Skin of body (tissue), 3 donors: ENCODE measurements at places on chromosomes 4 and X.
A peak's percentile ranks its signal among the peaks of the same experiment; 100 is the strongest.

DNA sequence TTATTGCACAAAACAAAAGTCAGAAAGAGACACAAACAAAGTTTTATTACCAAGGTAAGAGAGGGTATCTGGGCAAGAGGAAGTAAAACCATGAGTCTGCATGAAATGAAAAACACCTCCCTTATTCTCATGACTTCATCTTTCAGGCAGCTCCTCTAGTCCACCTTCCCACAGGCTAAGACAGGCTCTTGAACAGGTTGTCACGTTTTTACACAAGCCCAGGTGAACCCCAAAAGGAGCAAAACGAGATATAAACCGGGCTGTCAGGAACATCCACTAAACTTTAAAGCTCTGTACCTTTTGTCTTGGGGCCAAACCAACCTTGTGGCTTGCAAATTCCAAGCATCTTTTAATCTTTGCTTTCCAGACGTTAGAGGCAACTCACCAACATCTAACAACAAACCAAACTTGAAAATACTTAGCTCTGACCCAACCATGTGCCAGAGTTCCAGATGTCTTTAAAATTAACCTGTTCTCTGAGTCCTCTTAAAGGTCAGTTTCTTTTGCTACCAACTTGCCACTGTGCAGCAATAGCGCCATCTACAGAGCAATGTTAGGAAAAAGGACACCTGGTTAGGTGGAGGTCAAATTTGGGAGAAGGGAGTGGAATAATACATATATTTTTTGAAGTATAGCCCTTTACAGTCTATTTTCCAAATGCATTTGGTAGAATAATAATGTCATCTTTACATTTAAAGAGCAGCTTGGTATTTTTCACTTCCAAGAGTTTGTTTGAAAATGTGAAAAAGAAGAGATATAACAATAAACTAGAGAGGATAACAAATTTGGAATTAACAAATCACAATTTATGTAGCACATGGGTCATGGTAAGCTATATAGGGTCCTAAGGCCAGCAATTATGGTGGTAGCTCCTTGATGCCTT is 73.1 kb downstream of the QRFPR start:
- DNase-seq, result no peak

DNA sequence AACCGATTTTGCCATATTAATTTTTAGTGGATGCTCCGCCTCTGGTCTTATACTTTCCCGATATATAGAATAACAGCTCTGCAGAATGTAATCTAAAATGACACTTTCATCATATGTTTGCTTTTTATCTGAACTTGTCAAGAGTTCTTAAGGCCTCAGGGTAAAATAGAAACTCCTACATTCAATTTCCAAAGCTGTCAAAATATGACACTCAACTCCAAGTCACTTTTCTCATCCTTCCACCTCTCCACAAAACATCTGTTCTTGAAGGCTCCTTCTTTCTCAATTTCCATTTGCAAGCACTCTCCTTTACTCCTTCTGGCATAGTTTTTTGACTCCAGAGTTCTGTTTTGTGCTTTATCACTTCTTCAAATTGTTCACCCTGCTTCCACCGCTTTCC is 242.2 kb downstream of the PDGFC start:
- DNase-seq, result no peak

DNA sequence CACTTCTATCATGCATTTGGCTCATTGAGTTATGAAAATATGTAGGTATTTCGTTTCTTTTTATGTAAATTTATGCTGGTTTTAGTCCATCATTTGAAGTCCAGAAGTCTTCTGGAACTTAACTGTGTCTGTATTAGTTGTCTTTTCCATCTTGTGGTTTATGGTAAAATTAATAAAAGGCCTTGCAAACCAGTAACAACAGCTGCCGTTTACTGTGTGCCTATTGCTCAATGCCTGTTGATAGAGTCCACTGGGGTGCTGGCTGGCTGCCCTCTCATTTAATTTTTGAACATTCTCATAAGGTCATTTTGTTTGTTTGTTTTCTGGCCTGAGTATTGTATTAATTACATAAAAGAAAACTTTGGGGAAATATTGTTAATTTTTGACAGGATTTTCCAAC is 98.0 kb downstream of the NAA11 start:
- DNase-seq, result no peak

DNA sequence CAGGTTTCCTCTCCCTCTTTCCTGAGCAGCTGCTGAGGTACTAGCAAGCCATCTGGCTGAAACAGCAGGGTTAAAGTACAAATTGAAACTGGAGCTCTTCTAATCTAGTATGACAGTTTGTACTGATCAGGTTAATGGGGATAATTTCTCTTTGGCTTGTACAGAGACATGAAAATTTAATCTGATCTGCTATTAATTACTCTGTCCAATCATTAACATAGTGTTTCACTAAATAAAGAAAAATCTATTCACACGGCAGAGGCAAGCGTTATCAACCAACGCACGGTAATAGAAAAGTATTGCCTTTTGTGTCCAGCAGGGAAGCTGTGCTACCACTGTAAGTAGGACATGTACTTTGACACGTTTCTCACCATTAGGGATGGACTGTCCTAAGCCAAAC is 71.1 kb downstream of the IGSF1 start:
- DNase-seq, result no peak

DNA sequence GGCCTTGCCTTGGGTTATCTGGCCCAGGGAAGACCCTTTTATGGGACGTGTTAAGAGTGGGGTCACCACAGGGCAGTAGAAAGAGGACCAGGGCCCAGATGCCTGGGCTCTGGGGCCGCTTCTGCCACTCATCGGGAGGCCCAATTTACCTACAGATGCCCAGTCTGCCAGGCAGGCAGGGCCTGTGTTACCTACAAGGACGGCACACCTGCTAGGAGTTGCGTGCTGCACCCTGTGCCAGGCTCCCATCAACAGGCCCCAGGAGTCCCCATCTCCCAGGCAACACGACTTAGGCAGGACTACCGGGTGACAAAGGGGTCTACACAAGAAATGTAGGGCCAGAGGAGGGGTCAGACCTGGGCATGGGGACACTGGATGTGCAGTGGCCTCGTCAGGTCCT is 34.6 kb downstream of the WDR1 start:
- no peak for DNase-seq

DNA sequence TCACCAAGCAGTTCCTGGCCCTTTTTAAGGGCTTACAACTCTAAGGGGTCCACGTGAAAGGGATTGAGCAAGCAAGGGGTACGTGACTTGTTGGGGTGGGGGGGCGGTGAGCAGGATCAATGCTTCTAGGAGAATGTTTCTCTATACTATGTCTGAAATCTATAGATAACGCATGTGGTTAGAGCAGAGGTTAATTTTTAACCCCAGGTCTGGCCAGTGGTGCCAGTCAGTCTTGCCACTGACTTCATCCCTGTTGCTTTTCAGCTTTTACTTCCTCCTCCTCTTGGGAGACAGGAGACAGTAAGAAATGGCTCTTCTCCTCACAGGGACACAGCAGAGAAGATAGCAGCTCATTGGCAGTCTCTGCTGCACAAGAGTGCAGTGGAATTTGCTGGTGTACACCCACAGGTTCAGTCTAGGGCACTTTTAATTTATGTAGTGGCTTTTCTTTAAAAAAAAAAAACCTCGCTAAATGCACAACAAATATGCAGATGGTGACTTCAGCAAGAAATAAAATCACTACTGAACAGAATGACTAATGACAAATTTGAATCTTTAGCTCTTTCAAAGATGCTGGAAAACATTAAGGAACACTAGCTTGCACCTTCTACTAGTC is 190.5 kb downstream of the CCNG2 start:
- DNase-seq, result no peak

- DNase-seq, result no peak
Measured at GRCh38 chr4:2924286-2924685, 38.9 kb downstream of the NOP14 start.

DNA sequence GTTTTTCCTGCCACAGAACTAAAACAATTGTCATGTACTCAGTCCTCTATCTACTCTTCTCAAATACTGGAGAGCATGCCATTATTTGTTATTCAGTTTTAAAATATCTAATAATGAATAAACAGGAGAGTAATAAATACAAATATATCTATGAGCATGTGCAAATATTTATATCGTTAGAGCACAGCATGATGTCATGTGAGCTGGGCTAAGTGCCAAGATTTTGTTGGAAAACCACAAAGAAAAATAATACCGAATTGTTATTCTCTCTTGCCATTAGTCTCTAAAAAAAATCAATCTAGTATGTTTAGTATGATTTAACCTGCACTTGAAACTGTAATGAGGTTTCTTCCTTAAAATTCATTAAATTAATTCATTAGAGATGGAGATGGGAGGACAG is 97.3 kb downstream of the DDX60 start:
- DNase-seq, result peak; percentile 25

DNA sequence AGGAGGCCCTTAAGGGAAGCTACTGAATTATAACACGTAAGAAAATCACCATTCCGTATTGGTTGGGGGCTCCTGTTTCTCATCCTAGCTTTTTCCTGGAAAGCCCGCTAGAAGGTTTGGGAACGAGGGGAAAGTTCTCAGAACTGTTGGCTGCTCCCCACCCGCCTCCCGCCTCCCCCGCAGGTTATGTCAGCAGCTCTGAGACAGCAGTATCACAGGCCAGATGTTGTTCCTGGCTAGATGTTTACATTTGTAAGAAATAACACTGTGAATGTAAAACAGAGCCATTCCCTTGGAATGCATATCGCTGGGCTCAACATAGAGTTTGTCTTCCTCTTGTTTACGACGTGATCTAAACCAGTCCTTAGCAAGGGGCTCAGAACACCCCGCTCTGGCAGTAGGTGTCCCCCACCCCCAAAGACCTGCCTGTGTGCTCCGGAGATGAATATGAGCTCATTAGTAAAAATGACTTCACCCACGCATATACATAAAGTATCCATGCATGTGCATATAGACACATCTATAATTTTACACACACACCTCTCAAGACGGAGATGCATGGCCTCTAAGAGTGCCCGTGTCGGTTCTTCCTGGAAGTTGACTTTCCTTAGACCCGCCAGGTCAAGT is 6.9 kb upstream of the MSANTD1 start:
- DNase-seq, result peak; percentile 97

- DNase-seq, result no peak
Measured at GRCh38 chr4:81811562-81812293, 340.0 kb upstream of the RASGEF1B start.

DNA sequence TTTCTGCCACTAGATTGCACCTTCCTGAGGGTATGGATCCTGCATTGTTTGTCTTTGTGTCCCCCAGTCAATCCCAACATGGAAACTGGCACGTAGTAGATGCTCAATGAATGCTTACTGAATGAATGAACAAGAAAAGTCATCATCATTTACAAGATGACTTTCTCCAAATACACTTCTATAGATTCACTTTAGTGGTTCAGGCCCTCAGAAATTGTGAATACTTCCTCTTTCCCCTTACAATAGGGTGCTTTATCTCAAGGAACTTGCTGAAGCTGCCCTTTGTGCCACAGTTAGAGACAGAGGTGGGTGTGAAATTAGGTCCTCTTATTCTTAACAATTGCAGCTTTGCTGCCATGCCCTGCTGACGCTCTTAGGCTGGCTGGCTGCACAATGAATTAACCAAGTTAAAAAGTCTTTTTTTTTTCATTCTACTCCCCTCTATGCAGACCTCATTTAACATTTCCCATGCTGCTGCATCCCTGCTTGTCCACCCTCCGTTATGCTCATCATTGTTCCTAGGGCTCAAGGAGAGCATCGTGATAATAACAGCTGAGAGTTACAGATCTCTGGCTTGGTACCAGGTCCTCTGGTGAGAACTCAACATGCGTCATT is 108.0 kb upstream of the ZNF518B start:
- DNase-seq, result no peak

- DNase-seq, result no peak
Measured at GRCh38 chr4:111499706-111500105, 645.5 kb upstream of the FAM241A start.

DNA sequence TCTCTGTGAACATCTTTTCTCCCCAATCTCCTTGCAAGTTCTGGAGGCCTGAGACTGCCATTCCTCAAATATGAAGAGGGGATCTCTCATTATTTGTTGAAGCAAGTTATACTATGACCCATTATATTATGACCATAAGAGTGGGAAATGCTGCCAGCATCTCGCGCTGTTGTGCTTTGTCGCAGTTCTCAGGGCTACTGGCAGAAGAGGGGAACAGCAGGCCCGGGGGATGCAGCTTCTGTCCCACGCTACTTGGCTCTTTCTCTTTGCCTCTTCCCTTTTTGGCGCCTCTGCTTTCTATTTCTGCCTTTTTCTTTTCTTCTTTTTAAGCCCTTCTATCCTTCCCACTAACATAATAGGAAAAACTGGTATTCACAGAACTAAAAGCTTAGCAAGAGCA is 64.2 kb downstream of the GEMIN8 start:
- no peak for DNase-seq

DNA sequence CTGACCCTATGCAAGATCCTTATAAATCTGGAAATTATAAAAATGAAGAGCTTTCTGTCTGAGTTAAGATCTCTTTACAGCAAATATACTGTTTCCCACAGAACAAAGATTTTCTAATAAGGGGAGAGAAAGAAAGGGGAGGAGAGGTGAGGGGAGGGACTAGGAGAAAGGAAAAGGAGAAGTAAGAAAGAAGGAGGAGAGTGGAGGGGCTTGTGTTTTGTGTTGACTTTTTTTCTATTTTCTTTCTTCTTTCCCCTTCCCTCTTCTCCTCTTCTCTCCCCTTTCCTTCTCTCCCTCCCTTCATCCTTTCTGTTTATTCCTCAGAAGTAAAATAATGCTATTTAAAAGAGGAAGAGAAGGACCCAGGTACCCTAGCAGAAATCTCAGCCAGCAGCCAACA is 6.2 kb downstream of the CXCL6 start:
- DNase-seq, result no peak

DNA sequence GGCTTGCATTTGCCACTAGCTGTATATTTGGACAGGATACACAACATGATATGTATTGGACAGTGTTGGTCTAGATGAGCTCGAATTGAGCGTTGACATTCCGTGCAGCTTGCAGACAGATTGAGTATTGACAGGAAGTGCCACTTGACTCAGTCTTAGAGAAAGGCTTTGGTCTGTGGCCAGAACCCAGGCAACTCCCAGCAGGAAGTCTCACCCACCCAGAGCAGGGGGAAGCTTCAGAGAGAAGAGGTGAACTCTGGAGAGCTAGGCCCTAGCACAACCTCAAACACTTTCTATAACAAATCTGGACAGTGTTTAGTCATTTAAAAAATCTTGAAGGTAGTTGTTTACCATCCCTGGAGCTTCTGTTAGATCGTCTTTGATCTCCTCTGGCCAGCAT is 280.5 kb downstream of the FBXW7 start:
- no peak for DNase-seq

GRCh38 chrX:29107231-29107630 is 520.0 kb downstream of the IL1RAPL1 start:
- DNase-seq, result no peak

DNA sequence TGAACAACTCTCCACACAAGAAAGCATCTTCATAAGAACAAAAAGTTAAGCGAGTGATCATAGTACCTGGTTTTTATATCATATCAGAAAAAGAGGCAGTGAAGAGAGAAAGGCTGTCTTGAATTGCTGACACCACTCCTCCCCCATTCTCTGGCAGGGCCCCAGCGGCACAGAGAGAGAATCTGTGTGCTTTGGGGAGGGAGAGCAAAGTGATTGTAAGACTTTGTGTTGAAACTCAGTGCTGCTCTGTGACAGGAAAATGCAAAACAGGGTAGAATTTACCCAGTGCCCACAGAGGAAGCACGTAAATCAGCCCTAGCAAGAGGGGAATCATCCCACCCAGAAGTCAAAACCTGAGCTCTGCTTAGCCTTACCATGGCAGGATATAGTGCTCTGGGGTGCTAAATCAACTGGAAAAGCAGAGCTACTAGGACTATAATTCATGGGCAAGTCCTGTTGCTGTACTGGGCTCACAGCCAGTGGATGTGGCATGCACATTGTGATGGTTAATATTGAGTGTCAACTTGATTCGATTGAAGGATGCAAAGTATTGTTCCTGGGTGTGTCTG is 174.6 kb downstream of the PRR32 start:
- DNase-seq, result no peak
